ENCODE measurements at places on chromosomes 4 and X.

DNA sequence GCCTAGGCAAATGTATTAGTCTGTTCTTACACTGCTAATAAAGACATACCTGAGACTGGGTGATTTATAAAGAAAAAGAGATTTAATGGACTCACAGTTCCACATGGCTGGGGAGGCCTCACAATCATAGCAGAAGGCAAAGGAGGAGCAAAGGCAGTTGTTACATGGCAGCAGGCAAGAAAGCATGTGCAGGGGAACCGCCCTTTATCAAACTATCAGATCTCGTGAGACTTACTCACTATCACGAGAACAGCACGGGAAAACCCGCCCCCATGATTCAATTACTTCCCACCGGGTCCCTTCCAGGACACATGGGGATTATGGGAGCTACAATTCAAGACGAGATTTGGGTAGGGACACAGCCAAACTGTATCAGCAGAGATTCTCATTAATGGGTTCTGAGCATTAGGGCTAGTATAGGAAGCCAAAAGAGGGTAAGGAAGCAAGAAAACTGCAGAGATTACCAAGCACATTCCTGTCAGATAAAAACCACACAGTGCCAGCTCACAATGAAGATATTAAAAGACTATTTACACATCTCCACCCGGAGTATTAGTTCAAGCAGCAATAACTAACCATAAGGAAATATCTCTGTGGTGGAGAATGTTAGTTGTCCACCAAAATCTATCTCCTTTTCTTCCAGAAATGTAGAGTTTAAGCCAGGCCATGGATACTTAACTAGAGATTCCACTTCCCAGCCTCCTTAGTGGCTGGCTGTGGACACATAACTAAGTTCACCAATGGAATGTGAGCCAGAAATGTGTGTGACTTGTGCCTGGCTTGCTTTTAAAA, 61.2 kb upstream of the HOPX start:
- no peak for DNase-seq

- no peak for DNase-seq
Measured at GRCh38 chr4:176789955-176790354, 2.8 kb downstream of the VEGFC start.

DNA sequence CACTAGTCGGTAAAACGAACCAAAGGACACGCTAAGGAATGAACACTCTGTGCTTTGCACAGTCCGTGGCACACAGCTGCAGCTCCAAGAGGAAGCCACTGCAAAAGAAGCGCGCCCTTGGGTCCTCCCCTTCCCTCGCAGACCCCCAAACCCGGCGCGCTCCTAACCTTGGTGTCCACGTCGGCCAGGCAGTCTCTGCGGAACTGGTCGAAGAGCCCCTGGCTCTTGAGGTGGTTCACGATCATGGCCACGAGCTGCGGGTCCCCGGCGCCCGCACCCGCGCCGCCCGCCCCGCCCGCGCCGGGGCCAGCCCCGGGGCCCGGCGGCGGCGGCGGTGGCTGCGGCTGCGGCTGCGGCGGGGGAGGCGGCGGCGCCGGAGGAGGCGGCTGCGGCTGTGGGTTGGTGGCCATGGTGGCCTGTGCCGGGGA, 333 bp downstream of the BOD1L1 start:
- no peak for DNase-seq

- no peak for DNase-seq
Measured at GRCh38 chr4:140102421-140102820, 51.6 kb downstream of the MAML3 start.

GRCh38 chrX:2931612-2932011, 2.5 kb upstream of the ARSD start:
- no peak for DNase-seq

Data from AG09309 (cell line).